ENCODE measurements at places on chromosomes 5 and 9.

DNA sequence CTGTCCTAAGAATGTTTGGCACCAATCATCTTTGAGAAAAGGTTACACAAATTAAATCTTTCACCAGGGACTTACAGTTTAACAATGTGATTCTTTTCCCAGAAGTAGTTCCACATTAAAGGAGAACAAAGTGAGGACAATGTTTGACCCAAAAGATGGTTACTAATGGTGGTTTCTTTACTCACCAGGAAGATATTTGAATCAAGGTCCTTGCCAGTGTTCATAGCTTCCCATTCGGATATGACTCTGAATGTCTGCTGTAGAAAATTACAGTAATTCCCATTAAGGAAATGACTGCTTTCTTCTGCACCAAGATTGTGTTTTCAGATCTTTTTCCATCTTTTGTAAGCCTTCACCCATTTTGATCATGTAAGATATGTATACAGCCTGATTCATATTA lies 114.6 kb upstream of the ADAMTSL1 start:
- no peak for DNase-seq

DNA sequence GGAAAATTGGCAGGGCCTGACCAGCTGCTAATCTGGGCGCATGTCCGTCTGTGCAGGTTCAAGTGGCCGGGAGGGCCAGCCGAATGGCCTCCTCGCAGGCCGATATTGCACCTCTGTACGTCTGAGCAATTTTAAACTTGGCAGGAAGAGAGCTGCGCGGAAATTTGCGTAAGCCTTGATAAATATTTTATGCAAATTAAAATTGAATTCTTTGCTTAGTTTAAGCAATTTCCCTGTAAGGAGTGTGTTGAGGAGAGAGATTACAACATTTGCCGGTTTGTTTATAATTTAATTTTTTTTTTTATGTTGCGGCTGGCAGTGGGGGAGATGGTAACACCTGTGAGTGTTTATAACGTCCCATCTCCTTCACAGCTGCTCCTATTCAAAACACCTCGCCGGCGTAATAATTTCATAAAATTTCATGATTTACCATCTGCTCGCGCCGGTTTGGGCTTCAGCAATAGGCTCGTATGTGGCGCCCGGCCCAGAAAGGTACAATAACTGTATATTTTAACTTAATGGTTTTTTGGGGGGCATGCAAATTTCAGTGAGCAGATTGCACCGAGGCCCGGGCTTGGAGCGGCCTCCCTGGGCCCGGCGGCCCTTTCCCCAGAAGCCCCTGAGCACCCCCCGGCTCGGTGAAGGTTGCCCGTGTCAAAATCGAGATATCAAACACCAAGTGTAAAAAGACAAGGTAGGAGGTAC lies 269.4 kb upstream of the MVB12B start:
- DNase-seq: no peak

DNA sequence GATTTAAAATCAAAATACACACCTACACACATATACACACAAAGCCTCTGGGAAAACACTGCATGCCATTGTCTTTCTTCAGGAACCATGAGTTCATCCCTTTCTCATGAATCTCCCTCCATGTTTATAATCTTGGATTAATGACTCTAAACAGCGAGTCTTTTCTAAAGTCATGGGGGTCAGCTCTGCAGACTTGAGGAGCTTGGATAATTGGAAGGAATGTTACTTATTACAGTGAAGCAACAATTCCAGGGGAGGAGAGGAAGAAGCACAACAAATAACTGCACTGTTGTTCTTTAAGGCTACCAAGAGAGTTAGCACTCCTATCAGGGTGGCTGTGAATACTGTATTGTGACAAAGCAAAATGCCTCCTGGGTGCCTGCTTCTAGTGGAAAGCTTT lies 444.7 kb downstream of the ANXA1 start:
- DNase-seq: no peak

GRCh38 chr9:5834214-5834613 lies 1.3 kb upstream of the ERMP1 start:
- DNase-seq: no peak

DNA sequence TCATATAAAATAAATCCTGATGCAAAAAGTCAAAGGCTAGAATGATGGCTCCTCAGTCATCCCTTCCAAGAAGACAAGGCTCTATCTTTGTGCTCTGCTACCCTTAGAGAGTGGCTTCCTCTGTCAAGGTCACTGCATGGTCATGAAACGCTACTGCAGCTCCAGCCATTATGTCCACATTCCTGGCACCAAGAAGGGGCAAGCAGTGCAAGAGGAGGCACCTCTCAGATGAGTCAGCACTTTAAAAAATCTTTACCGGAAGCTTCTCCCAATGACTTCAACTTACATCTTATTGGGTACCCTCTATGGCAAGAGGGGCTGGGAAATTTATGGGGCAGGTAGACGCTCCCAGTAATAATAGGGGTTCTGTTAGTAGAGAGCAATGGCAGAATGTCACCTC lies 129.5 kb upstream of the CPEB4 start:
- no peak for DNase-seq

GRCh38 chr5:151037561-151038411 lies 17.4 kb downstream of the GPX3 start:
- no peak for DNase-seq

DNA sequence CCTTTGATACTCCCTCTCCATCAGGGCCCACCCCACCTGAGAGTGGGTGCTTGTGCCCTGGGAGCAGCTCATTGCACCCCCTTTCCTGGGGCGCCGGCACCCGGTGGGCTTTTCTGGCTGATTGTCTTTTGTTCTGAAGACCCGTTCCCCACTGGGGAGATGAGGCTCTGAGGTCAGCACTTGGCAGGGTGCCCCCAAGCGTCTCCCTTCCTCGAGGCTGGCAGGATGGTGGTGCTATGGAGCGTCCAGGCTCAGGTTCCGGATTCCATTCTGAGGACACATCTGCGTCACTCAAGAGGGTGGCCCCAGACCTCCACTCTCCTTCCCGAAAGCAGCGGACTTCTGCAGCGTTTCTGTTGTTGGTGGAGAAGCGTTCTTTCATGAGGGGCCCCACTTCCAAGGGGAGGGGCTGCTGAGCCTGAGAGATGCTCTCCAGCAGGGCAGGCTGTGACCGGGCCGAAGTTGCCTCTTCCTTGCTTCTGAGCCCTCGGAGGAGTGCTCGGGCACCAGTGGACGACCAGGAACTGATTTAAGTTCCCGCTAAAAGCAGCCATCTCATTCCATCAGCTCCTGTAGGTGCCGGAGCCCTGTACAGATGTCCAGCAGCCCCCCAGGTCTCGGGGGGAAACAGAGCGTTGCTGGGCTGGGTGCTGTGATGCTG lies 42.2 kb downstream of the COL5A1 start:
- DNase-seq: no peak

- DNase-seq: no peak
Observed at GRCh38 chr9:126919193-126919592, 4.6 kb downstream of the RALGPS1 start.

- DNase-seq: no peak
Observed at GRCh38 chr5:152061095-152061494, 136.4 kb upstream of the GLRA1 start.

DNA sequence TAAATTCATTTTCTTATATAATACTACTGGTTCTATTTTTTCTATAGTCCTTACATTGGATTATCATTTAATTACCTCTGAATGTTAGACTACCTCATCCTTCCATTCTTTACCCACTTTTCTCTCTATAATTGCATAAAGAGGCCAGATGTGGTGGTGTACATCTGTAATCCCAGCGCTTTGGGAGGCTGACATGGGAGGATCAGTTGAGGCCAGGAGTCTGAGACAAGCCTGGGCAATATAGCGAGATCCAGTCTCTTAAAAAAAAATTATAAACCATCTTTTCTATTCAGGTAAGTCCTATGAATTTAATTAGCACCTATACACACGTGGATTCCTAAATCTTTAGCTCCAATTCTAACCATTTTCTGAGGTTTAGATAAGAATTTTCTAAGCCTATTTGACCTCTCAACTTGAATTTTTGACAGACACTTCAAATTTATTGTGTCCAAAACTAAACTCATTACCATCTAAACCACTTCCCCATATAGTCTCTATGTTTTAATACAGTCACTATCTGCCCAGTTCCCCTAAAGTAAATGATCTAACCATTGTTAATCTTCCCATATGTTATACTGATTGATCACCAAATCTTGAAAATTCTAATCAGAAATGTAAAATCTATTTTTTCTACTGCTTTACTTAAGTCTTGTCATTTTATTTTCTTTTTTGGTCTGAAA lies 33.0 kb upstream of the CHD1 start:
- DNase-seq: no peak

DNA sequence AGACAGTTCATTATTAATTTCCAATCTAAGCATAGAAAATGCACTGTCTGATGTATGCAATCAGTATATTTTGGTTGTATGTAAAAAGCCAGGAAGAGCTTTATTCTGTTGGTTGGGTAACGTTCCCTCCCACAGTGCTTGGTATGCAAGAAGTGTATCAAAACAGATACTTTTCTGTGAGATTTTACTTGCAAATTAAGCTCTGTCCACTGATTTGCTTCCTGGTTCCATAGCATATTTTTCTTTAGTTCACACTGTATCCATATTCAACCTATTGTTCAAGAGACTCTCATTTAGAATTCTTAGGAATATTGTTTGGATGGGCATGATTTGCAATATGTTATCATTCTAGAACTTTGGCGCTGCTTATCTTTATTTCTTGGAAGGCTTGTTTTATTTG lies 47.4 kb downstream of the RNF180 start:
- DNase-seq: no peak

DNA sequence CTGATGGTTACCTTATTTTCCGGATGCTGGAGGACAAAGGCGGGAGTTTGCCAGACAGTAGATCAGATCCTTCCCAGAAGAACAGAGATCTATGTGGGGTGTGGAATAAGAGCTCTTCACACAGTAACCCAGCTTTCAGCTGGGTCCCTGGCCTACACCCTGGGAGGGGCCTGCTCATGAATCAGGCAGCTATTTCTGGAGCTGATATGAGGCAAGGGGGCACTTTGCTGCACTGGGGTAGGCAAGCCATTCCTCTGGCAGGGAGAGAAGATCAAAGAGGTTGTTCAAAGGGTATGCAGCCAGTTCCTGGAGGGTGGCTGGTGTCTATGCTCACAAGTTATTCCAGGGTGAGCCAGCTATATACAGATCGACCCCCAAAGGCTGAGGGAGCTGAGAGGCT lies 48.6 kb downstream of the CYSTM1 start:
- no peak for DNase-seq

DNA sequence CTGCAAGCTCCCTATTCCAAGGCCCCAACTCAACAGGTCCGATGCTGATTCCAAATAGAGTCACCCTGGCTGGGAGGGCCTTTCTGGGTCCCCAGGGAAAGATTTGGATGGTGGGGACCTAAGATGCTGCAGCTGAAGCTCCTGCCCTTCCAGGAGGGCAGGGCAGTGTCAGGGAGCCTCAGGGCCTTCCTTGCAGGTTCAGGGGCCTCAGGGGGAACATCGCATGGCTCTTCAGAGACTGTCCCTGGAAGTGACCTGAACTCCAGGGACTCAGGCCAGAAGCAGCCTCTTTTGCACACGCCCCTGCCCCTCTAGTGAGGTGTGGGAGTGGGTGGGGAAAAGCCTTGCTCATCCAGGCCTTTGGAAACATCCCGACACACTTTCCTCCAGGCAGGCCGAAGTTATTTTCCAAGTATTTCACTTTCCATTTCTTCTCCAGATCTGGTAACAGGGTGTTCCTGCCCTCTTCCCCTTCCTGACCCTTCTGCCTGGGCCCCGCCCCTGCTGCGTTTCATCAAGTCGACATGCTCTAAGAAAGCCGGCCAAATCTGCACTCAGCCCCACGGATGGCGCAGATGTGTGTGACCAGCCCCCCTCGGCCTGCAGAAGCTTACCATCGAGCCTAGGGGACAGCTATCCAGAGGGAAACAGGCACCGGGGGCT lies 159.5 kb downstream of the FGF18 start:
- DNase-seq: no peak

- DNase-seq: no peak
Observed at GRCh38 chr5:126816649-126817048, 39.7 kb downstream of the LMNB1 start.

- peak; percentile 59 for DNase-seq
Observed at GRCh38 chr5:73447530-73448462, 781 bp downstream of the FOXD1 start.

GRCh38 chr9:34310215-34310614 lies 18.9 kb downstream of the KIF24 start:
- DNase-seq: no peak

DNA sequence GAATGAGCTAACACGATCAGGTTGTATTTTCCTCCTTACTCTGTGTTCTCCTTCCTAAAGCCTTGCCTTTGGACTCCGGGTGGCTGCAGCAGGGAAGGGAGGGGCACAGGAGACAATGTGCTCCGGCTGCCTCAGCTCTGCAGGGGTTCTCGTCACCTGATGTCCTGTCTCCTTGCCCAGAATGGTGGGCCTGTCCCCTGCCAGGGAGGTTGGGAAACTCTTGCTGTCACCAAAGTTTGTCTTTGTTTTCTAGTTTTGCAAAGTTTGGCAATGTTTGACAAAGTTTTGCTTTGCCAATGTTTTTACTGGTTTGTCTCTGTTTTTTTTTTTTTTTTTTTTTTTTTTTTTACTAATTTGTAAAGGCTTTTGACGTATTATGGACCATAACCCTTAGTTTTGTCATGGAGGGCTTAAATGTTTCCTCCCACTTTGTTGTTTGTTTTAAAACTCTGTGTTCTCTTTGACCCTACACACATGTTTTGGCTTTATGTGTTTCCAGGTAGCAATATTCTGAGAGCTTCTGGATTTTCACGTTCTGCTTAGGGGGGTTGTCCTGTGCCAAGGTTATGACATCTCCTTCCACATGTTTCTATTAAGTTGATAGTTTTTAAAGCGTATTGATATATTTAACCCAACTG lies 49.3 kb downstream of the GADD45G start:
- DNase-seq: no peak

DNA sequence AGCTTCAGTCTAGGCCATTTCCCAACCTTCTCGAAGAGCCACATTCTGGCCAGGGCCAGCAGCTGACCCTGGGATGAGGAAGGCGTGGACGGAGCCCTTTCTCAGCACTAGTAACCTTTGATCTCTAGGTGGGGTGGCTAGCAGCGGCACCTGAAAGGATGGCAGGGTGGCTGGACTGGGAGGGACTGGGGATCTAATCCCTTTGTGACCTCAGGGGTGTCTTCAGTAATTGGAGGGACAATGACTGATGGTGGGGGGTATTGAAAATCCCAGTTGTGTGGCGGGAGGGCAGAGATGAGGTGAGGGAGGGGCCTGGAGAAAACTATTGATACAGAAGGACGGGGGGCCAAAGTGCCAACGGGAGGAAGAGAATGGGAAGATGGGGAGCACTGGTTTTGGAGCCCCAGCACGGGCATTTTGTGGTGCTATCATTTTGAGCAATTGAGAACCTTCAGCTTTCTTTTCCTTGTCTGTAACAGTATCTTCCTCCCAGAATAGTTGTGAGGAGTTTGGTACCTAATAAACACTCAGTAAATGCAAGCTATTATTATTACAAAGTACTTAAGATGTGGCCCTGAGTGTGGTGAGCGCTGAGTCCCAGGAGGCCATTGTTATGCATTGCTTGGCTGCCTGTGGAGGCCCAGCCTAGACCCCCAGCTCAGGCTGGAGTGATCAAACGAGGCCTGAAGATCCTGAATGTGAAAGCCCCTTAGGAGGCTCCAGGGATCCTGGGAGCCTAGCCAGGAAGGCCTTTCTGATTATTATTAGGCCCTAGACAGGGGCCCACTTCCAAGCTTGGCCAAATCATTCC lies 37.3 kb upstream of the UBE2D2 start:
- DNase-seq: no peak

GRCh38 chr5:59579101-59579823 lies 314.3 kb downstream of the PDE4D start:
- no peak for DNase-seq

Measured in stimulated activated naive CD8-positive, alpha-beta T cell treated with anti-CD3 and anti-CD28 coated beads, Interleukin-15, amount 100 ng/mL, for 72 hours (primary cell).